ENCODE measurements at places on chromosomes 3 and 15. TPM values are rescaled to one million over a fixed set of nuclear protein-coding genes. Genes with fewer than 3 reads are reported as not detected.

The APH1B gene
- 17.0 TPM for total RNA-seq

The REC114 gene
- not detected for total RNA-seq

The ZIC4 gene
- 0.13 TPM for total RNA-seq

The ADAMTS7 gene
- total RNA-seq = 1.3 TPM

The SLC6A20 gene
- not detected for total RNA-seq

The PLAAT1 gene
- total RNA-seq = 21.1 TPM

The ZDHHC23 gene
- total RNA-seq = 3.9 TPM

The SIDT1 gene
- 0.13 TPM for total RNA-seq

The GATA2 gene
- 0.75 TPM for total RNA-seq

The SI gene
- total RNA-seq = not detected

The HRG gene
- not detected for total RNA-seq

The SATB1 gene
- 4.0 TPM for total RNA-seq

The COX5A gene
- total RNA-seq = 124 TPM

The C2CD4A gene
- total RNA-seq = not detected

The CFAP20DC gene
- 5.7 TPM for total RNA-seq

The CLDN11 gene
- total RNA-seq = not detected

The EDC3 gene
- 6.8 TPM for total RNA-seq

The FANCD2OS gene
- total RNA-seq = not detected

The WDR93 gene
- not detected for total RNA-seq

The XCR1 gene
- not detected for total RNA-seq

The SEMA3G gene
- total RNA-seq = 0.40 TPM
